NCI-H2081 treated with DMSO at 0.1 percent for 48 hours (cell line): ENCODE measurements at places on chromosomes 6 and 20.

DNA sequence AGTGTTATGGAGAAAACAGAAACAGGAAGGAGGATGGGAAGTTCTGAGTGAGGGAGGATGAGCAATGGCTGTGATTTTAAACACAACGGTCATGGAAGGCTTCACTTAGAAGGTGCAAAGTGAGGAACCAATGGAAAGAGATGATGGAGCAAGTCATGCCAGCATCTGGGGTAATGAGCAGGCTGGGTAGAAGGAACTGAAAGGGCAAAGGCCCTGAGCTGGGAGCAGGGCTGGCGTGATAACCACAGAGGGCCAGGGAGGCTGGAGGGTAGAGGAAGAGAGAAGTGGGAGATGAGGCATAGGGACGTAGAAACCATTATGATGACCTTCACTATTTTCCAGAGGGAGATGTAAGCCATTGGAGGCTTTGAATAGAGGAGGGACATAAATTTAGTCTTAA lies 43.6 kb downstream of the NHLRC1 start:
- no peak for DNase-seq

GRCh38 chr20:4358552-4358951 lies 343.2 kb upstream of the RNF24 start:
- no peak for DNase-seq

GRCh38 chr6:139497345-139497961 lies 123.0 kb upstream of the CITED2 start:
- DNase-seq, result no peak

- DNase-seq, result no peak
Measured at GRCh38 chr6:11264100-11264499, 31.6 kb upstream of the NEDD9 start.

DNA sequence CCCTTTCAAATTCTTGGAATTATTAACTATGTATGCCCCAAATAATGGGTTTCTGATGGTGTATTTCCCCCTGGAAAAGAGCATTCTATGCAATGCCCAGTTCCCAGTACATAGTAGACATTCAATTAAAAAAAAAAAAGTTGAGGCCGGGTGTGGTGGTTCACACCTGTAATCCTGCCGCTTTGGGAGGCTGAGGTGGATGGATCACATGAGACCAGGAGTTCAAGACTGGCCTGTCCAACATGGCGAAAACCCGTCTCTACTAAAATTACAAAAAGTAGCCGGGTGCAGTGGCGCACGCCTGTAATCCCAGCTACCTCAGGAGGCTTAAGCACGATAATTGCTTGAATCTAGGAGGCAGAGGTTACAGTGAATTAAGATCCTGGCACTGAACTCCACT lies 83.3 kb upstream of the ZNF217 start:
- DNase-seq, result no peak

GRCh38 chr20:3068075-3068474 lies 3.3 kb upstream of the OXT start:
- DNase-seq, result no peak

- DNase-seq, result no peak
Measured at GRCh38 chr6:53673162-53673727, 7.7 kb upstream of the KLHL31 start.

GRCh38 chr20:38205001-38205400 lies 39.9 kb upstream of the TGM2 start:
- DNase-seq, result no peak

GRCh38 chr20:7994809-7995208 lies 24.8 kb downstream of the TMX4 start:
- no peak for DNase-seq

GRCh38 chr20:34112600-34113101 lies 608 bp upstream of the EIF2S2 start:
- DNase-seq, result no peak

DNA sequence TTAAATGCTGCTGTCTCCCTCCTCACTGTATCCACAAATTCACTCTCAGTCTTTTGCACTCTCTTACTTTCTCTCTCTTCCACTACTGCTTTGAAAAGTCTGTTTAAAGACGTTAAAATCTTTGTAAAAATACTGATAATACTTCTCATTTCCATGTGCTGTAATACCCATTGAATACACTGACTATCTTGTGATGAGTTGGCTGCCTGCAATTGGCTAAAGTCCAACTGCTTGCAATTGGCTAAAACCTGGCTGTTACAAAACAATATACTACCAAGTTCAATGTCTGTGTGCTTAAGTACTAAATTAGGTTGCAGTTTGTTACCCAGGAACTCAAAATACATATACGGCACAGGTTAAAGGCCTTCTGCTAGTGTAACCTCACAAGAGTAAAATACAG lies 264.8 kb downstream of the THBS2 start:
- DNase-seq, result no peak

- DNase-seq, result no peak
Measured at GRCh38 chr6:5626727-5627426, 365.6 kb downstream of the FARS2 start.

DNA sequence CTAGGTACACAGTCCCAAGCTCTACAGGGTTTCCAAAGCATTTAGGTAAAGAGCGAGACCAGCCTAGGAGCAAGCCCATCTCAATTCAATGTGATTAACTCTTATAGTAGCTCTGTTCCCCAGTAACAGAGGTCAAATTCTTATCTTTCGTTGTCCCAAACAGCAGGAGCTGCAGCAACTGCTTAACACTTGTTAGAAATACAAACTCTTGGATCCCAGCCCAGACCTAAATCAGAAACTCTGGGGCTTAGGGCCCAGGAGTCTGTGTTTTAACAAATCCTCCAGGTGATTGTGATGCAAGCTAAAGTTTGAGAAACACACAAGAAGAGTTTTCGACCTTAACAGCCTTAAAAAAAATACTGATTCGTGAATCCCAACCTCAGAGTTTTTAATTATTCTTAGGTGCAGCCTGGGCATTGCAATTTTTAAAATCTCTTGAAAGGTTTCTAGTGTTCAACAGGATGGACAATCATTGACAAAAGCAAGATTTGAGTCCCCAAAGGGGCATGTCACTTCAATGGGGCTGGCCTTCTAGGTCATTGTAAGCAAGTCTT lies 127.4 kb upstream of the HCRTR2 start:
- no peak for DNase-seq

DNA sequence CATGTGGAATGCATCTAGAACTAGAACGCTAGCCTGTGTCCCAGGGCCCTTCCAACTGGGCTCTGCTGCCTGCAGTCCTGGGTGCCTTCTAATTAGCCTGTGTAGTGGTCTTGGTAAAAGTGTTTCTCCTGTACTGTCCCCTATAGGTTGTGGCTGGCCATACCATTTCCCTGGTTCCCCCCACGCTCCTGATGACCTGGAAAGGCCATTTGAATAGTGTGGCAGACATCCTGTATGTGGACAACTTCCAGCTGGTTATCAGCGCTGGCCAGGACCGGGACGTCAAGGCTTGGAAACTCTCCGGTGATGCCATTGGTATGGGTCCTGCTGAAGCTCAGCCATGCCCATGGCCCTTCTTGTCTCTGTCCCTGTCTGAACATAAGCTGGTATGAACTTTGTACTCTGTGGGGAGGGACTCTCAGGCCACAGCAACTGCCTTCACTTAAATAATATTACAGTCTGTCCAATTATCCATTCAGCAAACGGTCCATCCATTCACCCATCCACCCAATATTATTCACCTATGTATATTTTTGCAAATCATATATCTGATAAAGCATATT lies 60.7 kb downstream of the SUN5 start:
- DNase-seq, result no peak

DNA sequence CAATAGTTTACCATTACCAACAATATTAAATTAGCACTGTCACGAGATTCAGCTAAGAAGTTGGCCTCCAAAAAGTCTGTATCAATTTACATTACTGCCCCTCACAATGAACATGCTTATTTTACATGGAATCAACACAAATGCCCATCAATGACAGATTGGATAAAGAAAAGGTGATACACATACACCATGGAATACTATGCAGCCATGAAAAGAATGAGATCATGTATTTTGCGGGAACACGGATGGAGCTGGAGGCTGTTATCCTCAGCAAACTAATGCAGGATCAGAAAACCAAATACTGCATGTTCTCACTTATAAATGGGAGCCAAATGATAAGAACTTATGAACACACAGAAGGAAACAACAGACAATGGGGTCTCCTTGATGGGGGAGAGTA lies 211.8 kb upstream of the RREB1 start:
- DNase-seq, result no peak

DNA sequence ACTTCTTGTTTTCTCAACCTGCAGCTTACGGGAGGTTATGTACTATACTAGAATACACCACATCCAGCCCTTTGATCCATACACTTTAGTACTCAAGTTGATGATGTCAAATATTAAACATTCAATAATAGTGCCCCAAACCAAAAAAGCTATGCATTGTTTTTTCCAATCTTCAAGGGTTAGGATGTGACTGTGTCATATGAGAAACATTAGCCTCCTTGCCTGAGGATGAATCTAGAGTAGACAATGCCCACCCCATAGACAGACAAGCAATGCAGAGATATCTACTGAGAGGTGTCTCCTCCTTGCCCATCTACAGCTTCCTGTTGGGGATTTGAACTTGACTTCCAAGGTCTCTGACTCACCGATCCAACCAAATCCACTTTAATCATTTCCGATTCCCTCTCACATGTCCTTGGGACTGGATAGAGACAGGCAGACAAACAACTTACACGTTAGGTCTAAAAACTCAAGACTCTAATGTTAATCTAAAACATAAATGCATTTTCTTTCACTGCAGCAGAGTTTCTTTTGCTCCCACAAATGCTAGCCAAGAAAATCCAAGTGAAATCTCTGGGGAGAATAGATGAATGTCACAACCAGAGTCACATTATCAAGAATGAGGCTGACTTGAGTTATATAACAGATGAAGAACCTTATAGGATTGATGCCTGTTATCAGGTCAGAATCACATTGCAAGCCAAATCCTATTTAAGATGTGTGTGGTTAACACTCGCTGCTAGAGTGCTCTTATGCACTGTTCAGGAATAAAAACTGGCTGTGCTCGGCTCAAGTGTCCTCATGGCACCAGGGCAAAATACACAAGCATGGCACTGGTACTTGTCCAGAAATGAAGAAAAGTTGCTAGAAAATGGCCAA lies 75.5 kb upstream of the TNFAIP3 start:
- no peak for DNase-seq

- DNase-seq, result no peak
Measured at GRCh38 chr6:105545947-105546731, 143.3 kb upstream of the PREP start.

DNA sequence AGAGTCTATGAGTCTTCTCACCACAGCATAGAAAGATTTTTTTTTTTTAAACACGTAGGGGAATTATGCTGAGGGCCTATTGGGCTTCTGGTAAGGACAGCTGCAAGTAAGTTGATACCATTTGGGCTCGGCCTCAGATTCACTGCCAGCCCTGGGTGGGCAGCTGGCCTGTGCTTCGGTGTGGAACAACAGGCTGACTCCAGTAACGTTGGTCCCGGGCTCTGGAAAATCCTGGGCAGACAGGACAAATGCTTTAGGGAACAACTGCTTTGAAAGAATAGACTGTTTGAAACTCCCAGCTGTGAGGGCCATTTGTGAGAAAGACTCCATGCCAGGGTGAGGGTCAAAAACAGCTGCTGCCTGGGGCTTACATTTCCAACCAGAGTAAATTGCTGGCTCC lies 366.5 kb downstream of the QKI start:
- no peak for DNase-seq

- no peak for DNase-seq
Measured at GRCh38 chr6:152398316-152398715, 238.8 kb downstream of the SYNE1 start.

DNA sequence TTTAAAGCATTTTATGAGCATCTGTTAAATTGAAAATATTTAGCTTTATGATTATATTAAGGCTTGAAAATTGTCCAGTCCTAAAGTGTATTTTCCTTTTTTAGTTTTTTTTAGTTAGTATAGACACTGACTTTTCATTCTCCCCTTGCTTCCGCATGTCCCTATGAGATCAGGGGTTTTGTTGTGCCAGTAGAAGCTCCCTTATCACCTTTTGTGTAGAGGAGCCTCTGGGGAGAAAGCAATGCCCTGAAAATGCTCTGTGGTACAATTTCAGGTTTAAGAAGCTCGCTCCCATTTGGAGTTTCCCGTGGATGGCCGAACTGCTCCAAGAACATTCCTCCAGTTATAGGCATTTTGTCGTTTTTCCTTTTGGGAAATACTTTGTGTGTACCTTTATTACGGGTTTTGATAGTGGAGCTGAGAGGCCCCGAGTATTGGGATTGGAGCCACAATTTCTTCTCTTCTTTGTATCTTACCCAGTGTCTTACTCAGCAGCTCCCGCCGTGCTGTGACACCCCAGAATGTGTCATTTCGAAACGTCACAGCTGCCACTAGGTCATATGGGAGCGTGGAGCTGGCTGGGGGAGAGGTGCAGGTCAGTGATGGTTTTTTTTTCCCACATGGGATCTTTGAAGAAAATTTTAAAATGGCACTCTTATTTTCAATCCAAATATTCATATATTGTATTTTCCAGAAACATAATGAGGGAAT lies 49.9 kb downstream of the RPRD1B start:
- DNase-seq, result no peak

DNA sequence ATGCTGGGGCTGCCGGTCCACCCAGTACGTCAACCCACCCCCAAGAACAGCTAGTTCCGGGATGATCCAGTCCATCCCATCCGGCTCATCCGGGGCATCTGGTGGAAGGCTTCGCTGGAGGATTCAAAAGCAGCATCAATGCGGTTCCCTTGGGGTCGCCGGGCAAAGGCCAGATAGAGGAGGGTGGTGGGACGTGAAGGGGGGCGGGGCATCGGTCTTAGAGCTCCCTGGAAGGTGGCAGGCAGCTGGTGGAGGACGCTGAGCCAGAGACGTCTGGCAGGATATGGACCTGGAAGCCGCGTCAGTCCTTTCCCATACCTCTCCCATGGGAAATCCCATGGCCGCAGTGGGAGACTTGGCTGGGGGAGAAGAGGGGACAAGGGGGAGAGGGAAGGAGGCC lies 1500.8 kb upstream of the DEFB115 start:
- DNase-seq, result no peak

DNA sequence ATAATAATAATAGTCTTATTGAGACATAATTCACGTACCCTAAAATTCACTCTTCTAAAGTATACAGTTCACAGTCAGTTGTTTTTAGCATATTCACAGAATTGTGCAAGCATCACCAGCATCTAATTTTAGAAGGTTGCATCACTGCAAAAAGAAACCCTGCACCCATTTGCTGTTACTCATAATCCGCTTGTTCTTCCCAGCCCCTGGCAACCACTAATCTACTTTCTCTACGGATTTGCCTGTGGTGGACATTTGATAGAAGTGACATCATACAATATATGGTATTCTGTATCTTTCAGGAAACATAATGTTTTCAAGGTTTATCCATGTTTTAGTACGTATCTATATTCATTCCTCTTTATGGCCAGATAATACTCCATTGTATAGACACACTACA lies 41.5 kb upstream of the FAM184A start:
- DNase-seq, result no peak
